CD8-positive, alpha-beta T cell (primary cell): ENCODE measurements at places on chromosomes 13 and 19. TPM values are rescaled to one million over a fixed set of nuclear protein-coding genes. Genes with fewer than 3 reads are reported as not detected.

Gene LILRB2
- total RNA-seq = 0.14 TPM

Gene CADM4
- total RNA-seq = not detected

Gene ZNF431
- 32.4 TPM for total RNA-seq

Gene KLK14
- total RNA-seq = not detected
